Dermis microvascular lymphatic vessel endothelial cell (primary cell): ENCODE measurements at places on chromosomes 11 and 22. TPM values are rescaled to one million over a fixed set of nuclear protein-coding genes. Genes with fewer than 3 reads are reported as not detected.

Gene CHST1
- 5.4 TPM in 2 replicates for total RNA-seq

Gene C22orf15
- total RNA-seq, result 0.38 and 0.64 TPM in 2 replicates

Gene HPS4
- total RNA-seq, result 11.6 and 15.2 TPM in 2 replicates

Gene ZNF280B
- total RNA-seq, result 0.26 and 0.38 TPM in 2 replicates
